GM03348 (cell line): ENCODE measurements at places on chromosomes 12 and 14.

GRCh38 chr14:52013984-52014600, 24.7 kb downstream of the RTRAF start:
- DNase-seq: no peak

GRCh38 chr14:23177181-23177580, 6.3 kb downstream of the SLC7A8 start:
- DNase-seq: no peak

DNA sequence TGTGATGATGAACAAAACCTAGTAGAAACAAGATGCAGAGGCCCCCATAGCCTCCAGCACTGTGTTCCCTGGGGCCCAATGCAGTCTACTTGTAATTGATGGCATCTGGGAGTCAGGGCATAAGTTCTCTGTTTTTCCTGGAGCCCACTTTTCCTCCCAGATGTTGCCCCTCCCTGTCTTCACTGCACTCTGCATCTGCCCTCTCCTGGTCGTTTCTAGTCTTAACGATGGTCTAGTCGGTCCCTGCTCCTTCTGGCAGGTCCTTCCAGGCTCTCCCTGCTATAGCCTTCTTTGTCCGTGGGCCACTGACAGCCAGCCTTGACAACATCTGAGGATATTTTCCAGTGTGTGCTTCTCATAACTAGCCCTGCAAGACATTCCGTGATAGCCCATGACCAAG, 208.3 kb downstream of the GXYLT1 start:
- no peak for DNase-seq

GRCh38 chr14:30754778-30755177, 119.6 kb upstream of the COCH start:
- no peak for DNase-seq

DNA sequence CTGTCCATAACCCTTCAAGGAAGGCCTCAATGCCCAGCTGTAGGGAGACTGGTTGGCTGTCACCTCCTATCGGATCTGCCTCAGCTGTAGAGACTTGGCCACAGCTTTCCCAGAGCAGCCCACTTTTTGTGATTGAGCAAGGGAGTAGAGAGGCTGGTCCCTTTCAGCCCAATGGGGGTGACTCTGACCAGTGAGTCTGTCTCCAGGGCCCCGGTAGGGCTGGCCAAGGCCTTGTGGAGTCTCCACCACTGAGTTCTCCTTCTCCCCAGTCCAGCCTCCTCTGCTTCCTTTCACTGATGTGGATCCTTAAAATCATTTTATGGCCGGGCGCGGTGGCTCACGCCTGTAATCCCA, 14.5 kb upstream of the HPD start:
- DNase-seq: no peak

- peak; percentile 26 for DNase-seq
These were observed 16.3 kb downstream of the AKAP6 start for GRCh38 chr14:32345311-32345791.

DNA sequence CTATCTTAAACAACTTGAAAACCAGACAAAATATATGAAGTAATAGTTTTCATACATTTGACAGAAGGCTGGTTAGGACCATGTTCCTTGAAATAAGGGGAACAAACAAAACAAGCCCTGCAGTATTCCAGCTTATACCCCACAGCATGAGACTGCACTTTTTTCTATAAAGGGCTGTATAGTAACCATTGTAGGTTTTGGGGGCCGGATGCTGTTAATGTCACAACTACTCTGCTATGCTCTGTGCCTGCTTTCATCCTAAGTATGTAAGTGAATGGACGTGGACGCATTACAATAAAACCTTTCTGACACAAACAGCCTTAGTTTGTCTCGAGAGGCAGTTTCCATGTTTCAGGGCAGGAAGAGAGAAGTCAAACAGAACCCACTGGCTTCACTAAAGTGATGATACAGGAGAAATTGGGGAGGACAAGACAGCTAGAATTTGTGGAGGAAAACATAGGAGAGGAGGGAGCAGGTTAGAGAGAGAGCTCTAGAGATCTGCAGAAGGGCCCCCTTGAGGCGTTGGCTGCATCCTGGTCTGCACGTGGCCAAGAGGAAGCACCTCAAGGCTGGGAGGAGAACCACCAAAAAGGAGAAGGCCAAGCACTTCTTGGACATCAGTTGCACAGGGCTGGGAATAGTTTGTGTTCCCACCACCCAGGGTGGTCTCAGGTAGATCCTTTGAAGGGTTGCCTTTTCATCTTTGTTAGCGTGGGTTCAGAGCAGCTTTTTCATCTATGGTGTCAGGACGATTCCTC, 63.7 kb downstream of the TRAF3 start:
- DNase-seq: no peak

- no peak for DNase-seq
These were observed 4.9 kb upstream of the HDAC7 start for GRCh38 chr12:47824635-47825034.

- peak; percentile 47 for DNase-seq
These were observed 50.5 kb downstream of the IRF2BPL start for GRCh38 chr14:76977793-76978720.

DNA sequence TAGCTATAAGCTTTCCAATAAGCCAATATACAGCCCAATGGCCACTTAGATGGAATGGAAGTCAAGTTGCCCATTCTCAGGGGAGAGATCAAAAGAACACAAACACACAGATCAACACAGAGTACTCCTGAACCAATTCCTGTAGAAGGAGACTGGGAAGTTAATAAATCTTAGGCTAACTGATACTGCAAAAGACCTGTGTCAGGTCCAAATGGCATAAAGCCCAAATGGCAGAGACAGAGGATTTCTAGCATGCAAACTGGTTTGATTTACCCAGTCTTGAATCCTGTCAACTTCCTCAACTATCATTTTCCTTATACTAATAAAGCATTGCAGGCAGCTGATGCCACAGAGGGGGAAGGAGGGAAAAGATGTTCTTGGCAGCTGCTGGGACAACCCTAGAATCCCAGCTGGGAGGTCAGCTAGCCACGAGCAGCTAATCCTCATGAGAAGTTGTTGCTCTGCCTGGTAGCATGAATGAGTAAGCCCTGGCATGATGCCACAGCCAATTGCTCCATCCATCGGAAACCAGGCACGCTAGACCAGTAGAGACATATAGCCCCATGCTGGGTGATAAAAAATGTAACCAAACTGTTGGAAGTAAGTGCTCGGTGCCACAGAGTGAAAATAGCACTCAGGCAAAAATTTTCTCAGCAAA, 26.2 kb downstream of the ANG start:
- peak; percentile 21 for DNase-seq

DNA sequence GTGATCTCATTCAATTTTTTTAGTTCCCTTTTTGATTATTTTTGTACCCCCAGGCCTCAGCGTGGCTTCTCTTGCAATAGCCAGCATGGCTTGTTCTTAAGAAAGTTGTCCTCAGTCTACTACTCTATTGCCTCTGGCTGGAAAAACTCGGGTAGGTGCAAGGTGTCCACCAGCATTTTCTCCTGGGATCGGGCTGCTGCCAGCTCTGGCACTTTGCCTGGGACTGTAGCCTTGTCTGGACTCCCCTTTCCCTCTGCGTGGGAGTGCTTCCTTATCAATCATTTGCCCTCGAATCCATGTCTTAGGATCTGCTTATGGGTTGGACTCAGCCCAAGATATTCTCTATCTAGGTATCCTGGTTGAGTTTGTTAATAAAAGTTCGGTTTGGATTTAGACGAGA, 773.4 kb downstream of the DIO2 start:
- DNase-seq: no peak

DNA sequence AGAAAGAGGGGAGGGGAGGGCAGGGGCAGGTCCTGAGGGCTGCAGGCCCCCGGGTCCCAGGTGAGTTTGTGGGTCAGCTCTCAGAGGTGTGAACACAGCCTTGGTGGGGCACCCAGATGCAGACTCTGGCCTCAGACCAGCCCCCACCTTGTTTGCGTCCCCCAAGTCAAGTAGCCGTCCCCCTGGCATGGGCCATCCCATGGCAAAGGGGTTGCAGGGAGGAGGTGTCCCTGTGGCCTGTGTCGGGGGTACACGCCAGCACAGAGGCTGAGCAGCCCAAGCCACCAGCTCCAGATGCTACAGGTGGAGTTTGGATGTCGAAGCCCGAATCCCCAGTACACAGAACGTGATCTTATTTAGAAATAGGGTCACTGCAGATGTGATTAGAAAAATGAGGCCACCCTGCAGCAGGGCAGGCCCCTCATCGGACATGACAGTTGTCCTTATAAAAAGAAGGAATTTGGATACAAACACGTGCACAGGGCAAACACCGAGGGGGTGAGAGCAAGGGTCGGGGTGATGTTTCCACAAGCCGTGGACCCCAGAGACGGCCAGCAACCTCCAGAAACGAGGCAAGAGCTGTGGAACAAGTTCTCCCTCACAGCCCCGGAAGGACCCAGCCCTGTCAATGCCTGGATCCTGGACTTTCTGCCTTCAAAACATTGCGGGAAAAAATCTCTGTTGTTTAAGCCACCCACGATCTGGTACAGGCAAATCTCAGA, 141.2 kb upstream of the C14orf180 start:
- DNase-seq: peak; percentile 6

DNA sequence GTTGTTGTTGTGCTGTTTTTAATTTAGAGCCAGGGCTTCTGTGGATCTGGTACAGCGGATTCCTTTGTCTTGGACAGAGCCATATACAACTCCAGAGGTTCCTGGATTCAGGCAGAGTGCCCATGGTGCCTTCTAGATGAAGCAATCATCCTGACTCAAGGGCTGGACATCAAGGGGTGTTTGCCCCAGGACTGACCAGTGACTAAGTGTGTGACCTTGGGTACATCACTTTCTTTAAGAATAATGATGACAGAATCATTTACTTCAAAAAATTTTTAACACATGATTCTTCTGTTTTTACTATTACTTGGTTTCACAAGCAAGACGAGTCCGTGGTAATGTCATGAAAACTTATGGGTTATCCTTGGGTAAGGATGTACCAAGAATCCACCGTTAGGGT, 397.3 kb downstream of the ZFP36L1 start:
- peak; percentile 66 for DNase-seq
